Gastroesophageal sphincter (tissue), 4 donors: ENCODE measurements at places on chromosomes 12 and 14.

DNA sequence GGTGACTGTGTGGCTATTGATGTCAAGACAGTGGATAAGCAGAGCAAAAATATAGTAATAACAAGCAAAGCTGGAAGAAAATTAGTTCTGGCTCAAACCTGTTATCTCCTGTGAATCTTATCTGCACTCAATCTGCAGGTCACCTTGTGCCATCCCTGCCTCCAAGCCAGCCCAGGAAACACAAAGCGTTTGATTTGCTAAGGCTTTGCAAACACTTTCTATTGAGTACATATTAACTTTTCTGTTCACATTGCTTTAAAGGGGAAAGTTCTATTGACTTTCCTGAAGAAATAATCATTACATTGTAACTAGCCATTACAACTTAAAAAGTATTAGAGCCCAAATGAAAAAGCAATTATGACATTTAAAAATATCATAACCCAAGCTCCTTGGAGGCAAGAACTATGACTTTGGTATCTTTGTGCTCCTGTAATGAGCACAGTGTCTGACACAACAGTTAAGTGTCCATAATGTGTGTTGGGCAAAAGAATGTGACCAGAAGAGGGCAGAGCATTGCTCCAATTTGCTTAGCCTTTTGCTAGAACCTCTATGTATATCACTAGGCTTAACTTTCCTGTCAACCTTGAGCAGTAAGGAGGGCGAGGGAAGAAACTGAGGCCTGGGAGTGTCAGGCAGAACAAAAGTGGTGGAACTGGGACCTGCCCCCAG lies 24.7 kb downstream of the SERPINA3 start:
- no peak for ATAC-seq

DNA sequence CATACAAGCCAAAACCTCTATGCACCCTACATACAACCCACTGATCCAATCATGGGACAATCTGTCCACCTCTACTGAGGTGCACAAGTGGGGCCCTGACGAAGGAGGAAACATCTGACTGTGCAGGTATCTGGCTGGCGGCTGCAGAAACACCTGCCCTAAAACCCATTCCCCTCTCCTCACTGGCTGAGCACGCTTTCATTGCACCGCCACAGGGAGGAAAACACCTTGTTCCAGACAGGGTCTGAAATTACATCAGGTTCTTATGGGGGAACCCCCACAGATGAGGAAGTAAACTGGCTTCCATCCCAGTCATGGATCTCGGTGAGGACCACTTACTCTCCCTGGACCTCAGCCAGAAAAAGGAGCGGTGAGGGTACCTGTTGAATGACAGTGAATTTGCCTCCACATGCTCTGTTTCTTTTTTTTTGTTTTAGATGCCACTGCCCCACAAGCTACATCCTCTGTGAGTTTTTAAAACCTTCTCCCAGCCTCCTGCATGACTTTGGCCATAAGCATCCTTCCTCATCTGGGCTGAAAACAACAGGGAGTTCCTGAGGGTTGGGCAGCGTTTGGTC lies 23.8 kb upstream of the DGLUCY start:
- no peak for ATAC-seq

DNA sequence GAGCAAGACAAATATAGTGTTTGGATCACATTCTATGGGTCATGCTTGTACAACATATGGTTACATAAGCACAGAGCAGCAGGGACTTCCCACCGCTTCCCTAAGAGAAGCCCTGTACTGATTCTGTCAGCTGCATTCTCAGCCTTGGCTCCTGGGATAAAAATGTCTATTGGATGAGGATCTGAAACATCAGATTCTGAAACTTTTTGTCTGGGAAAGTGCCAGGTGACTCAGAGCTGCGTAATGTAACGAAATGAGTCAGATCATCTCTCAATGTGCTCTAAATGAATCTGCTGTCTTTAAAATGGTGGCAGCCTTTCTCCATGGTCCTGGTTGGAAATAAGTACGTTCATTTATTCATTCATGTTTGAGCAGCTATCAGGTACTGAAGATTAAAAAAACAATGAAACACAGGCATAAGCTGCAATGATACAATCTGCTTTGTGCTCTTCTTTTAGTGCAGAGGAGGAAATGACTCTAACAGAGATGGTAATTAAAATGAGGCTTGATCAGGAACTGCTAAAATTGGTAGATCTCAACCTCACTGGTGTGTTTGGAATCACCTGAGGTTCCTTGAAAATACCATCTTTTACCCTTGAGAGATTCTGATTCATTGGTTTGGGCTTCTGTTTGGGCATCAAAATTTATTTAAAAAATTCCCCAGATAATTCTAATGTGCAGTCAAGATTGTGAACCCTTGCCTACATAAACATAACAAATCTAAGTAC lies 99.1 kb upstream of the NAP1L1 start:
- no peak for ATAC-seq

DNA sequence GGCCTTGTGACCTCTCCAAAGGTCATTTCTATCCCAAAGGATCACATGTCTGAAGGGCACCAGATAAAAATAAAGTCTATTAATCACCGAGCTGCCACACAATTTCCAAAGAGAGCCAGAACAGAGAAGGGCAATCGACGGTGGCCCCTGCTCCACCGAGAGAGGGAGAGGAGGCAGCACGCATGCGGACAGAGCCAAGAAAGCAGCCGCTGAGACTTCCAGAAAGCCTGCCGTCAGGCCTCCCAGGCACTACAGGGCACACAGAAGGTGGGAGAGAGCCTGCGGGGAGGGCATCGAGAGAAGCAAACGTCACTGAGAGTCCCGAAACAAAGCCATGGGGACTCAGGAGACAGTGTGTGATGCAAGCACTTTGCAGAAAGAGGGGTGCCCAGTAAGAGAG lies 182.0 kb downstream of the DPF3 start:
- ATAC-seq: no peak

DNA sequence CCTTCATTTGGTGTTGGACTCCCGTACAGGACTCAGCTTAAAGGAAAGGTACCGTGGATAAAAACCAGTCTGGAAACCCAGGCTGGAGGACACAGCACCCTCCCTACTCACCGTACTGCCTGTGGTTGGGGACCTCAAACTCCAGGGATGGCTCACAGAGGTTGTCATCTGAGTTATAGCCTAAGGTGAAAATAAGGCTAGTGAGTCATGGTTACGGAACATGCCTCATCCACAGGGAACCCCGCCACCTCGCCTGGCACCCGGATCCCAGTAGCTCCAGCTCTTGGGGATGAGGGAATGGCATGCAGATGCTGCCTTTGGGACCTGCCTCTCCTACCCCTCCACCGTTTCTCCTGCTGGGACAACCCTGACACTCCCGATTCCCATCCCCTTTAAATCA lies 36.8 kb upstream of the GPR68 start:
- ATAC-seq: no peak

DNA sequence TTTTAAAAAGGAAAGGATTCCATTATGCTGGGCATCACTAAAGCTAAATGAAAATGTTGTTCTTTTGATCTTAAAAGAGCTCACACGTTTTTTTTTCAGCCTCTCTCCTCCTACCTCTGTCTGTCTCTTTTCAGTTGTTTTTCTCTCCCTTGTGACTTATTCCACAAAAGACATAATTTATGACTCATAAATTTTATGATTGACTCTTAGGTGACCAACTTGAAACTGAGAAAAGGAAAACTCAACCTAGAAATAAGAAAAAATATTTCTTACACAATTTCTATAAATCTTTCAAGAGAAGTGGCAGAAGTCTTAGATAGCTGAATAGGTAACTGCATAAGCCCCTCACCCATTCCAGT lies 227.7 kb upstream of the DDHD1 start:
- no peak for ATAC-seq

DNA sequence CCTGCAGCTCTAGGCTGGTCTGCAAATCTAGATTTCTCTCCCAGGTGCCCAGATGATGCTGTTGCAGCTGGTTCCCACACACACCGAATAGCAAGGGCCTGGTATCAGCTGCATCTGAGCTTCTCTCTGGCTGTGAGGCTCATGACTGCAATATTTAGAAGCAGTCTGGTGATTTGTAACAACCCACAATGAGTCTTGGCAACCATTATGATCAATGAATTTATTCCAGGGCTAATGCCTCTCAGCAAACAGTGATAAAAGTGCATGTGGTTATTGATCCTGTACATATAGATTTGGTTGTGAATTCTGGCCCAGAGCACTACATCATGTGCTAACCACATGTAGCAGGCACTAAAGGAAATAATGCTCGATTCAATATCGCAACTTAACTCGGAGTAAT lies 114.3 kb downstream of the ASCL4 start:
- no peak for ATAC-seq

- no peak for ATAC-seq
Observed at GRCh38 chr12:105443802-105444652, 113.5 kb downstream of the C12orf75 start.

GRCh38 chr12:123075087-123075645 lies 75.7 kb downstream of the PITPNM2 start:
- peak; percentile 23 for ATAC-seq

DNA sequence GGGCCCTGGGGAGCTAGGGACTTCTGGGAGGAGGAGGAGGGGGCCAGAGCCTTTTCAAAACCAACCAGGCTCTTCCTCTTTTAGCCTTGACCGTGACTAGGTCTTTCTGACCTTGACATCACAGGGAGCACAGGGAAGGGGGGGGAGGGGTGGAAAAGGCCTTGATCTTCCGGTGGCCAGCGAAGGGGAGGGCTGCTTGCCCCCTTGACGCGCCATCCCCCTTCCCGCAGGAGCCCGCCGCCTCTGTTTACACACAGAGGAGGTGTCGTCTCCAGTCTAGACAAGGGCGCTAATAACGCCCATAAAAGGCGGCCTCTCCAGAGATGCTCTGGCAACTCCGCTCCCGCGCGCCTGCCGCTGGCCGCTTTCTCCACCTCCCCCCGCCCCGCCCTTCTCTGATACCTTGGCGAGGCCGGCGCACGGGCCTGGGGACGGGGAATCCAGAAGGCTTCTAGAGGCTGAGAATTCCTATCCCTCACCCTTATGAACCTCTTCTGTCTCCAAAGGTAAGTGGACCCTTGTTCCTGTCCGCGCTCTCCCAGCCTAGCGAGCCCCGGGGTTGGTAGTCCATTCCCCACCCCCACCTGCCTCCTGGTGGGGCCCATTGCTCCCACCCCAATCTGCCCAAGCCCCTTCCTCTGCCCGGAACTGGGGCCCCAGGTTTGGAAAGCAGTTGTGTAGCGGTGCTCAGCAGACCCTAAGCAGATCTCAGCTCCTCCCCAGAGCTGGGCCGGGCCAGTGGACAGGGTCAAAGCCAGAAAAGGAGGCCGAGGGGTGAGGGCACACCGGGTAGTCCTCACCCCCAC lies 4.9 kb upstream of the HOXC12 start:
- ATAC-seq: no peak

GRCh38 chr12:106109168-106109910 lies 29.4 kb downstream of the NUAK1 start:
- no peak for ATAC-seq

DNA sequence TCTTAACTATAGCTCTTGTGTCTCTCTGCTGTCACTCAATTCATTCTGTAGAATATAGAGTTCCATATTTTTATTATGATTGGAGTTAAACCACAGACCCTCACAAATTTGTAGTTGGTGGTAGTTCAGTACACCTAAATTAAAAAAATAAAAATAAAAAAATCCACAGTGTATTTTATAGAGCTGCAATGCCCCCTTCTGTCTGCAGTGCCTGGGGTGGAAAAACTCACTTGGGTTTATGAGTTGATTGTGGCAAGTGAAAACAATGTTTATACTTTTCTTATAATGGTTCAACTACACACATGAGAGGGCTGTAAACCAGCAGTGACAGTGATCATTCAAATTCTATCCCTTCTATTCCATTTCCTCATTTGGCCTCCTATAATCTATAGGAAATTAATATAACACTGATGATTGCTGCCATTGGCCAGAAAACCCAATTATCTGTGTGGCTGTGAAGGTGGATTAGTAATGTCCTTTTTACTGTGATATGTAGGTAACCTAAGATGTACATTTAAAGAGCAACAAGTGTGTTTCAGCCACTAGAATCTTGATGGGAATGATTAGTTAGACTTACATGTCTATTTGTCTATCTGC lies 166.9 kb upstream of the LRIG3 start:
- no peak for ATAC-seq

- ATAC-seq: no peak
Observed at GRCh38 chr14:98956661-98957060, 315.3 kb downstream of the BCL11B start.

- no peak for ATAC-seq
Observed at GRCh38 chr14:35121026-35121886, 534 bp downstream of the PPP2R3C start.

GRCh38 chr12:110577864-110578693 lies 5.0 kb downstream of the PPTC7 start:
- ATAC-seq: peak; percentile 33

GRCh38 chr14:69999261-69999674 lies 120.1 kb downstream of the SMOC1 start:
- ATAC-seq: no peak

GRCh38 chr12:38759621-38760020 lies 145.8 kb downstream of the CPNE8 start:
- no peak for ATAC-seq

DNA sequence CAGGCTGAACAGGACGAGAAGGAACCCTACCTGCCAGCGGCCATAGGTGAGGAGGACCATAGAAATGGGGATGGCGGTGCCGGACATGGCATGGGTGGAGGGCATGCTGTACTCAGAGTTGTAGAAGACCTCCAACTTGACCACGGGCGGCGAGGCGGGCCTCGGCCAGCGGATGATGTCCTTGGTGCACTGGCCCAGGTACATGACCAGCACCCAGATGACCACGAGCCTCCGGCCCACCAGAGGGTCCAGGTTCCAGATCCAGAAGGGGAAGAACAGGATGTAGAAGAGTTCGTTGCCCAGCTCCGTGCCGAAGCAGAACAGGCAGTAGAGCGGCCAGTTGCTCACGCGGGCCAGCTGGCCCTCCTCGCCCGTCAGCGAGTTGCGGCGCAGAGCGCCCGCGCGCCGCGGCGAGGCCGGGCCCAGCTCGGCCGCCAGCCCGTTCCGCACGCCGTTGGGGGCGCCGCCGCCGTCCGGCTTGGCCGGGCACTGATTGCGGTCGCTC lies 582 bp downstream of the SGPP1 start:
- peak; percentile 77 for ATAC-seq

DNA sequence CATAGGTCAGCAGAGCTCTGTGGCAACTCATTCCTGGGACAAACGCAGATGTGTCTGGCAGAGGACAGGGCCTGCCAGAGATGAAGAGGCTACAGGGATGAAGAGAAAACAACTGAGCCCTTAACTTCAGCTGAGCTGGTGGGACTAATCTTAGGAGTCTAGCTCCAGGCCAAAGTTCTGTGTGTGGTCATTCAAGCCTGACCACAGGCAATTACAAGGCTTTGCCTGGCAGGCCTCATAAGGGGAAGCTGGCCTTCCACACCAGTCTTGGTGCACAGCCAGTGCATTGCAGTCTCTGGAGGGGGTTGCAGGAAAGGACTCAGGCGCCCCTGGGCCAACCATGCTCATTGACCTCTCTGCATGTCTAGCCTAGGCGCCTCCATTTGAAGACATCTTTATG lies 127.6 kb upstream of the DAAM1 start:
- no peak for ATAC-seq

DNA sequence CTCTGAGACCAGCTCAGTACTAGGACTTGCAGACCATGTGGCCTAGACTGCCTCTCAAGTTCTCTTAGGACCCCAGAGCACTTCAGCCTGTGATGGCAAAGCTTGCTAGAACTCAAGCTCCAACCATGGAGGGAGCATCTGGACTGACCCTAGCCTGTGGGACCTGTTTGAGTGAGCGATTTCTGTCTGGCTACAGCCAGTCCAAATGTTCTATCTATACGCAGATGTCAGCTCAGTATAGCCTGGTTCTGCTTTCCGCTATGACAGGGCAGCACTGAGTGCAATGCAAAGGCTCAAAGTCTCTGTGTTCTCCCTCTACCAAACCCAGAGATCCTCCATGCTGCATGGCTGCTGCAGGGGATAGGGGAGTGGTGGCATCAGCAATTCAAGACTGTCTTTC lies 20.7 kb upstream of the PPM1H start:
- no peak for ATAC-seq

GRCh38 chr12:121452340-121452984 lies 52.5 kb downstream of the RNF34 start:
- no peak for ATAC-seq
